COR-L47 (cell line): ENCODE measurements at places on chromosomes 12 and 14.

- DNase-seq: no peak
These were observed 52.1 kb upstream of the CORO1C start for GRCh38 chr12:108783446-108783845.

DNA sequence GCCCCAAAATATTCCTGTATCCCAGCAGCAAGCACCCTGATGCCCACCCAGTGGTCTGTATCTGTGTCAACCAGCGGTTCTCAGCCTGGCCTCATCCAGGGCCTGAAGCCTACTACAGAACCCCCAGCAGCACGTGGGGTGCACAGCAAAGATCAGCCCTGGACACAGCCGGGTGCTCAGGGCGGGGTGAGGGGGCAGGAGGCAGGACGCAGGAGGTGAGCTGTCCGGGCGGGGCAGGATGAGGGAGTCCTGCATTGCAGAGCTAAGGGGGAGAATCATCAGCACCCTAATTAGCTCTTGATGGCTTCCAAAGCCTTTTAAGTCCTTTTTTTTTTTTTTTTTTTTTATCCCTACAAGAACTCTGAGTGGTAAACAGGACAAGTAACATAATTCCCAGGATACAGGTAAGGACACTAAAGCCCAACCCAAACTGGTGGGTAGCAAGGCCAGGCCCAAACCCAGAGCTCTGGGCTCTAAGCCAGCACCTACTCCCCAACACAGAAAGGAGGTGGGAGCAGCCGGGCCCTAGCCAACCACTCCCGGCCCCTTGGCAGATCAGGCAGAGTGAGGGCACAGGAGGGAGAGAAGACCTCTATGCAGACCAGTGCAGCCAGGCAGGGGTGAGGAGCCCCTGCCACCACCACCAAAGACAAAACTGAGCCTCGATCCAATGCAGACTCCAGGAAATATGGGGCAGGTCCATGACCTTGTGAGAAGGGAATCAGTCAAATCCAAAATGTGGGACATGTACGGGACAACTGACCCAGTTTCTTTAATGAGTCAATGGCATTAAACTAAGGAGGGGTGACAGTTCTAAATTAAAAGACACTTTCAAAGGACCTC lies 32.3 kb upstream of the EIF5 start:
- no peak for DNase-seq

DNA sequence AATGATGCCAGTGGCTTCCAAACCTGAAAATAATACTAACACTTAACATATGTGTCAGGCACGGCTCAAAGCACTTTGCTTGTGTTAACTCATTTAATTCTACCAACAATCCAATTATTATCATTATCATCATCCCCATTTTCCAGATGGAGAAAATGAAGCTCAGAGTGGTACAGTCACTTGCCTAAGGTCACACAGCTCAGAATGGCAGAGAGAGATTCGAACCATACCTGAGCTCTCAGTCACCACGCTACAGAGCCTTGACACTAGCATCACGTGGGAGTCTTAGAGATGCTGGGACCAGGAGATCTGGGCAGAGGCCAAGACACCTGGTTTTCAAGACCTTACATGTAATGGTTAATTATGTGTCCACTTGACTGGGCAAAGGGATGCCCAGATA lies 34.2 kb downstream of the DHX37 start:
- DNase-seq: no peak

- DNase-seq: no peak
These were observed 30.0 kb downstream of the SENP1 start for GRCh38 chr12:48075832-48076231.

DNA sequence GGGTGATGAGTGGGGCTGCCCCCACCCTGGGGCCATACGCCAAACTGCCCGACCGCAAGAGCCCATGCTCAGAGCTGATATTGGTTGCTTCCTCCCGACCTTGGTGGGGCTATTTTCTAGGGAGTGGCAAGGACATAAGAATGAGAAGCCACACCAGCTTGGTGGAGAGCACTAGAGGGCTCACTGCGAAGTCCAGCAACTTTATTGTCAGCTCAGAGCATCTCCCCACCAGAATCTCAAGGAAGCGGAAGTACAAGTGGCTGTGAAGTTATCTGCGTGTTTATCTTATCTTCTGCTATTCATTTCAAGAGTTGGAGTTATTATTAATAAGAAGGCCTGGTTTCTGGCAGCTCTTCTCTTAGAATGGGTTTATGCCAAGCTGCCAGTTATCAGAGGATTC lies 4.9 kb upstream of the PLXNC1 start:
- DNase-seq: no peak

- no peak for DNase-seq
These were observed 206.2 kb upstream of the RGS6 start for GRCh38 chr14:71725922-71726579.

DNA sequence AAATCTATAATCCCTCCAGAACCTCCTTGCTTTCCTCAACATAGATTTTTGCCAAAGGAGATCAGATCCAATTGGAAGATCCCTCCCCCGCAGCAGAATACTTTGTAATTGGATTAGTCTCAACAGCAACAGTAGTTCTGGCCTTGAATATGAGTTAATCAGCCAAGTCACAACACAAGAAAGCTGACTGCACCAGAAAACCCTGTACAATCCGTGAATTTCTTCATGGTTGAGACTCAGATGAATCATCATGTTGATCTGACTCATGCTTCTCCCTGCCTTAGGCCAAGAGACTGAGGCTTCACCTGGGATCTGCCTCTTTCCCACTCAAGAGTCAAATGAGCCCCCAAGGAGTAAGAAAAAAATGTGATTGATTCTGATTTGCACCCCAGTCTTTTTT lies 3.0 kb upstream of the METTL17 start:
- no peak for DNase-seq

DNA sequence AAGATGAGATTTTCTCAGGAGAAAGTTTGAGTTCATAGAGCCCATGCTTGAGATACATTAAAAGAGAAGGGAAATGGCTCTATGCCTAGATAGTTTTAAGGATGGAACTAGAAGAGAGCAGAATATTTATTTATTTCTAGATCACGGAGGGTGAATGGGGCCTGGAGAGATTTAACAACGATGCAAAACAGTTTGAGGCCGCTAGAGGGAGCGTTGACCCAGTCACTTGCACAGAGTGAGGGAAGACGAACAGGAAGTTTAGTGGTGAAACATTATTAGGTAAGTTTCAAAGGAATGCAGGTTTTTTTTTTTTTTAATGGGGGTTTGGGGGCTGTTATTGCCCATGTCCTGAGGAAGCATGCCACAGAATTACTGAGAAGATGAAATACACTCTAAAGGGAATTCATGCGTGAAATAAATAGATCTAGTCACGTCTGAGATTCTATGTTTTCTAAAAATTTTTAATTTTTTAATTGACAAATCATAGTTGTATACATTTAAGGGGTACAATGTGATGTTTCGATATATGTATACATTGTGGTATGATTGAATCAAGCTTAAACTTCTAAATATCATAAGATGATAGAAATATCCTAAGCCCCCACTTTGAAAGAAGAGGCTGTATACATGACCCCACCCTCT lies 14.8 kb upstream of the PPP1R1A start:
- DNase-seq: no peak

GRCh38 chr14:32100175-32100574 lies 23.1 kb downstream of the ARHGAP5 start:
- no peak for DNase-seq

DNA sequence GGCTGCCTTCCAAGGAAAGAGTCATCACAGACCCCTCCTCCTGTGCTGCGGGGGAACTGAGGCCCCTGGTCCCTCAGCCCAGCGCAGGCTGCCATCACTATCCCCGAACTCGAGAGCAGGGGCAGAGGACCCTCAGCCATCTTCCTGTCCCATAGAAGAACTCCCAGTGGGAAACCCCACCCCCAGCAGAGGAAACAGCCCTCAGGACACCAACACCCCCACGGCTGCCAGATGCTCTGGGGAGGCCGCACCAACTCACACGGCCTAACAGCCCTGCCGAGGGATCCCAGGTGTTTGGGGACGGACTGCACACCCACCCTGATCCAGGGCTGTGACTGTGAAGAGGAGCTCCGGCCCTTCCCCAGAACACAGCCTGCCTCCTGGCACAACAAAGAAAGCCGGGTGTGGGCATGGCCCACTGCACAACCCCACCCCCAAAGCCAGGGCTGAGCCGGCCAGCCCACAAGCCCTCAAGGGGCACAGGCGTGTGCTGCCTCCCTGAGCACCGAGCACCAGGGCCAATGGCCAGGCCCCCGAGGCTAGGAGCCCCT lies 16.3 kb upstream of the C14orf180 start:
- no peak for DNase-seq

DNA sequence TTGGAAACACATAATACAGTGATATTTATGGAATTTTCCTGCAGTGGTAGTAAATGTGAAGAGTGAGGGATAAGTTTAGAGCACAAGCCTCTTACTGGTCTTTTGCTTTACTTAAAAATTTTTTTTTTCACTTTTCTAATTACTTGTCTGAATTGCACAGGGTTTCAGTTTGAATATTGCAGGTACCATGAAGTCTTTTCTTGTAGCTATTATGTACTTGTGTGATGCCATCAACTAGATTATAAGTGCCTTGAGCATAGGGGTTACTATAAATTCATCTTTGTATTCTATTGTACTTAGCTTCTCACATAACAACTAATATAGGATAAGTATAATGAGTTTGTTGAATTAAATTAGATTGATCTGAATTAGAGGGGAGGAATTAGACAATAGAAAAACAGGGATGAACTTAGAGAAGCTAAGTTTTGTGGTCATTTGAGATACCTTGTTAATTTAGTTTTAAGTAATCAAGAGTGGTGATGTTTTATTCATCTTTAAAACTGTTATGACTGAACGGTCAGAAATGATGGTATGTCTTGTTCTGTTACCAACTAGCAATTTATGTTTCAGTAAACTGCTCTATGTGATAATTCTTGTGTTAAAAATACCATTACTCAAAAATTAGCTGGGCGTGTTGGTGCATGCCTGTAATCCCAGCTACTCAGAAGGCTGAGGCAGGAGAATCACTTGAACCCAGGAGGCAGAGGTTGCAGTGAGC lies 42.1 kb downstream of the CCDC91 start:
- no peak for DNase-seq

DNA sequence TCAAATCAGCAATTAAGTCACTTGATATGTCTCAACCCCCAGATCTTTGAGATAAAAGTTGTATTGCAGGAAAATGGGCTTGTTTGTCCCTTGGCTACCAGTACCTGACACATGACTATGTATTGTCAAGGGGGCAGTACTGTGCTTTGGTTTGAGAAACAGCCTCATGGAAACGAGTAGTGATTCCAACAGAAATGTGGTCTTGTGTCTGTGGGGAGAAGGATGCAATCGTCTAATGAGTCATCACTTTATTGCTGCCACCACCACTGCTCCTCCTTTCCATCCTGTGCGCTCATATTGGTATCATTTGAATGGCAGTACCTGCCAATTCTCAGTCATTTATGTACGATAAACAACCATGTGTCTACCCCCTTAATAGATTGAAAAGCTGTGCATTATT lies 72.8 kb upstream of the ARHGAP5 start:
- no peak for DNase-seq

GRCh38 chr12:85016413-85016812 lies 19.7 kb downstream of the TSPAN19 start:
- DNase-seq: no peak

DNA sequence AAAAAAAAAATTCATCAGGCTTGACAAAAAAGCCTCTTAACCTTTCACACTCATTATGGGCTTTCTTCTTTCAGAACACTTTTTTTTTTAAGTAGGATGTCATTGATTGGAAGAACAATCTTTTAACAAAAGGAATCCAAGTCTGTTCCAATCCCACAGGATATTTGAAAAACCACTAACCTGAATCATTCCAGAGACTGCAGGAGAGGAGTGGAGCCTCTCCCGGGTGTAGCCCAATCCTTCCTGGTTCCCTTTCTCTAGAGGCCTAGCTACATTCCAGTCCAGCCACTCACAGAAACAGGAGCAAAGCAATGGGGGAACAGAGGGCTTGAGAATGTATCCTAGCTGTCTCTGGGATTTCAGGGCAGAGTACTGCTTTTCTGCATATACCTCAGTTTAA lies 4.3 kb downstream of the MFAP5 start:
- no peak for DNase-seq

GRCh38 chr14:102911541-102911951 lies 10.9 kb upstream of the AMN start:
- no peak for DNase-seq

DNA sequence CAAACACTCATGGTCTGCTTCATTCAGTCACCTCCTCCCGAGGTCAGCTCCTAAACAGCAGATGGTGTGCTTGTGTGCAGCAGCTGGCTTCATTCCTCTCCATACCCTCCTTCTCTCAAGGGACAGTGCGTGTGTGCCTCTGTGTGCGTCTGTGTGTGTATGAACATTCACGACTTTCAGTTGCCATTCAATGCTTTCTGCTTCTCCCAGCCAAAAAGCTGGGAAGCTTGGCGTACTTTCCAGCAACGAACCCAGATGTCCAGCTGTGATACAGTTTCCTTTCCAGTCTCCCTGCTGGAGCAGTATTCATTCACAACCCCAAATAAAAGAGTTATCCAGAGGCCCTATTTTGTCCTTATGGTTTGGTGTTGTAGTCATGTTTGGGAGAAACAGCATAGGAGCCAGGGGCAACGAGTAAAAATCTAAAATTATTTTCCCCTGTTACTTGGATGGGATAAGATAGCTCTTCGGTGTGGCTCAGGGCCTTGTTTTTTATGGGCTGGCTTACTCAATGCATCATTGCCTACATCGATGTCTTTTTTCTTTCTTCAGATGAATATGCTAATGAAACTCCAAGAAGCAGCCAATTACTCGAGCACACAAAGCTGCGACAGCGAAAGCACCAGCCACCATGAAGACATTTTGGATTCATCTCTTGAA lies 379.3 kb downstream of the NAV3 start:
- DNase-seq: peak; percentile 75

DNA sequence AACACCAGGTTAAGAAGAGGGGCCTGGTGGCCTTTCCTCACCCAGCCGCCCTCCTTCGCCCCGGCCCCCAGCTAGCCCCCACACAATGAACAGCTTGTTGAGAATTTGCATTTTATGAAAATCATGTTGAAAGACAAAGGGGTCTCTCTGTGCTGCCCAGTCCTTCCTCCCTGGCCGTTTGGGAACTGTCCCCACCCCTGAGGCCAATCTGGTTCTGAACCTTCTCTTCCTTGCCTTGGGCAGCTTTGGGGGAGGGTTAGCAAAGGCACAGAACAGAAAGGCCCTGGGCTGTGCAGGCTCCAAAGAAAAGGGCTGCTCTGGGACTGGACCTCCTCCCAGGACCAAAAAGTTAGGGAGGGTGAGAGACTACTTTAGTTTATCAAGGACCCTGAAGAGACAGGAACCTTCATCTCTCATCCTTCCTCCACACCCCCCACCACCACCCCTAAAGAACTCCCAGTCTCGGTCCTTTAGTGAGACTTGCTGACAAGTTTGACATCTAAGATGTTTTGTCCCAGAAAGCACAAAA lies 1.3 kb downstream of the TAMALIN start:
- no peak for DNase-seq

GRCh38 chr14:29459531-29459930 lies 468.1 kb downstream of the PRKD1 start:
- no peak for DNase-seq

- no peak for DNase-seq
These were observed 9.6 kb upstream of the TMEM30B start for GRCh38 chr14:61290701-61291100.

- no peak for DNase-seq
These were observed 41.9 kb downstream of the TTC6 start for GRCh38 chr14:37637341-37637740.

- DNase-seq: no peak
These were observed 37.5 kb upstream of the PTGR2 start for GRCh38 chr14:73814153-73814552.

- DNase-seq: no peak
These were observed 67.6 kb upstream of the TTC7B start for GRCh38 chr14:90883782-90884181.
